Activated naive CD4-positive, alpha-beta T cell treated with anti-CD3 and anti-CD28 coated beads, Interleukin-2, amount 50 U/mL, for 72 hours (primary cell): ENCODE measurements at places on chromosomes 5 and 9. TPM values are rescaled to one million over a fixed set of nuclear protein-coding genes. Genes with fewer than 3 reads are reported as not detected.

The LIFR gene
- not detected for total RNA-seq

The PCDHGB3 gene
- 0.14 TPM for total RNA-seq

The ZNF454 gene
- not detected for total RNA-seq

The FYB1 gene
- 168 TPM for total RNA-seq

The CDKN2B gene
- 0.09 TPM for total RNA-seq

The SPINK13 gene
- total RNA-seq, result not detected

The PCDHB13 gene
- not detected for total RNA-seq

The DHX29 gene
- 10.2 TPM for total RNA-seq

The ADAMTS16 gene
- not detected for total RNA-seq

The GPR150 gene
- 0.74 TPM for total RNA-seq

The SPINK7 gene
- total RNA-seq, result not detected

The PPWD1 gene
- total RNA-seq, result 45.7 TPM

The CDHR2 gene
- 0.54 TPM for total RNA-seq

The RNF44 gene
- total RNA-seq, result 136 TPM

The RNF183 gene
- 0.29 TPM for total RNA-seq

The QRFP gene
- not detected for total RNA-seq

The CMYA5 gene
- 0.39 TPM for total RNA-seq

The WDR31 gene
- total RNA-seq, result 4.9 TPM

The IFNA13 gene
- not detected for total RNA-seq

The TENT4A gene
- total RNA-seq, result 44.3 TPM

The NDUFS6 gene
- total RNA-seq, result 32.6 TPM

The KCNT1 gene
- total RNA-seq, result not detected

The PSD2 gene
- total RNA-seq, result not detected

The GALNT12 gene
- total RNA-seq, result 12.0 TPM

The TMEM252 gene
- total RNA-seq, result not detected

The STPG3 gene
- total RNA-seq, result not detected

The ARHGEF37 gene
- total RNA-seq, result 0.41 TPM

The SLC27A6 gene
- total RNA-seq, result not detected

The TAF11L10 gene
- total RNA-seq, result not detected

The KCNV2 gene
- not detected for total RNA-seq

The ANKRD31 gene
- 0.34 TPM for total RNA-seq

The SEMA5A gene
- total RNA-seq, result not detected

The BARHL1 gene
- not detected for total RNA-seq

The SLC36A2 gene
- not detected for total RNA-seq

The ERCC8 gene
- total RNA-seq, result 10.5 TPM

The NR5A1 gene
- not detected for total RNA-seq

The CD14 gene
- 0.56 TPM for total RNA-seq

The ZDHHC11B gene
- not detected for total RNA-seq

The PKD2L2 gene
- not detected for total RNA-seq

The PAIP1 gene
- total RNA-seq, result 44.6 TPM

The CEL gene
- total RNA-seq, result 2.4 TPM

The FAM81B gene
- total RNA-seq, result not detected

The SET gene
- 548 TPM for total RNA-seq

The FOXD4 gene
- total RNA-seq, result not detected

The ZMYND19 gene
- 63.5 TPM for total RNA-seq

The BSPRY gene
- total RNA-seq, result 29.6 TPM

The HMMR gene
- 76.9 TPM for total RNA-seq

The PCDHB4 gene
- not detected for total RNA-seq

The PCDHA8 gene
- not detected for total RNA-seq
